Activated CD8-positive, alpha-beta memory T cell treated with anti-CD3 and anti-CD28 coated beads for 1 hour (primary cell): ENCODE measurements at places on chromosomes 7 and 10.

DNA sequence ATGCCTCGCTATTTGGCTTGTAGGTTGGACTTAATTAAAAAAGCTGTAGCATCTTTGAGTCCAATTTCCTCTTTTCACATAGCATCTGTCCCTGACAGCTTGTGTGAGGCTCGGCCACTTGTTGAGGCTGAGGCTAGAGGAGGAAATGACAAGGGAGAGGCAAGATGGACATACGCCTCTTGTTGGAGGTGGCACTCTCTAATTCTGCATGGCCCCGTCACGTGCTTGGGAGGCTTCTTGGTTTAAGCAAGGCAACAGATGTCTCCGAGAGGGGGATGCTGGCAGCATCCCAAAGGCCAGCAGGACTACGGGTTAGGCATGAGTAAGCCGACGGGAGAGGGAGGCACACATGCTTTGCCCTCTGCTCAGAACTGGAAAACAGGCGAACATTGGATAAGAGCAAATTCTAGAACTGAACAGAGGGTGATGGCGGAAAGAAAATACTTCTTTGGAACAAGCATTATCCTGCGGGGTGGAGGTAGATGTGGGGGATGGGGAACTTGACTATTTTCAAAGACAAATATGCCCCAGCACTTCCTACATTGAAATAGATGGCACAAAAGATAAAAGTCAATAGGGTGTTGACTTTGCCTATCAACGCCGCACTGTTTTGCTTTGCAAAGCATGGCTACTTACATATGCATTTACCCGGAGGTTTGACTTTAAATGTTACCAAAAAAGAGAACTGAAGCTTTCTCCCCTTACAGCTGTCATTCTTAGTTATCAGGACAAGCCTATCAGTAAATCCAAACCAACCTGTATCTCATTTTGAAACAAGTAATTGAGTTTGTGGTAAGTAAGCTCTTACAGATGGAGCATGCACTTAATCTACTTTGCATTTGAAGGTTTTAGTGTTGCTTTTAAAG is 94.8 kb downstream of the CHN2 start:
- DNase-seq, result no peak

GRCh38 chr10:95355301-95355700 is 64.5 kb upstream of the PDLIM1 start:
- no peak for DNase-seq

- DNase-seq, result no peak
These were observed 25.1 kb downstream of the CPEB3 start for GRCh38 chr10:92265687-92266258.

DNA sequence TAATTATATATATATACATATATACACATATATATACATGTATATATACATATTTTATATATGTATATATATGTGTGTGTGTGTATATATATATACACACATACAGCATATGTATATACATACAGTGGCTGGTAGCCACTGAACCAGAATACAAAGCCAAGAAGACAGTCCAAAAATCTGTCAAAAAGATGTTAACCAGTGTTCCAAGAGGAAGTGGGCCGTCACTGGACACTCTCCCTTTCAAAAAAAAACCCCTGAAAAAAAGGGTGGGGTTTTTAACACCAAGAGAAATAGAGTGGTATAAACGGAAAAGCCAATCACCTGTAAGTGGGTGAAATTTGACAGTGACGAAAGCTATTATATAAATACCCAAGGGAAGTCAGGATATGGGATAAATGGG is 31.1 kb upstream of the C1GALT1 start:
- DNase-seq, result no peak
